Ascending aorta (tissue), 2 donors: ENCODE measurements at places on chromosomes 3 and 15. TPM values are rescaled to one million over a fixed set of nuclear protein-coding genes. Genes with fewer than 3 reads are reported as not detected.

The LRRIQ4 gene
- total RNA-seq, result not detected

DNA sequence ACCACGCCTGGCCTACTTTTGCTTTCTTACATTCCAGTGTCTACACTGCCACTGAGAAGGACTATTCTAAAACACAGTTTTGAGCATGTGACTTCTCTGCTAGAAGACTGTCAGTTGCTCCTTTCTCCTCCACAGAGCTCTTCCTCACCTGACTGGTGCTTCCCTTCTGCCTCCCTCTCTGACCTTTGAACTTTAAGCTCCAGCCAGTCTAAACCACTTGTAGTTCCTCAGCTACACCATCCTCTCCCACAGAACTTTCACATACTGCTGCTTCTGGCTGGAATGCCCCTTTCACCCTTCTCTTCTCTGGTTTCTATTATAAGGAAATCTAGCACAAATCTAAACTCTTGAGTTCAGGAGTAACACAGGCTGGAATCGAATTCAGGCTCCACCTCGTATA lies 9.1 kb downstream of the NCEH1 start:
- no peak overlapping the region for H3K4me3 ChIP-seq
- H3K27ac ChIP-seq, result no peak overlapping the region
- H3K4me1 ChIP-seq, result no peaks in the 10 kb centered on the region

The C3orf49 gene
- not detected for total RNA-seq

The AQP9 gene
- total RNA-seq, result 0.43 TPM

The OSBPL10 gene
- total RNA-seq, result 169 TPM

GRCh38 chr3:5181469-5182141 lies 5.9 kb upstream of the EDEM1 start:
- no peaks in the 10 kb centered on the region for H3K4me1 ChIP-seq
- no peaks in the 10 kb centered on the region for H3K27me3 ChIP-seq
- H3K36me3 ChIP-seq, result peaks cover 16% of the 10 kb centered on the region

The ADPGK gene
- total RNA-seq, result 24.8 TPM

DNA sequence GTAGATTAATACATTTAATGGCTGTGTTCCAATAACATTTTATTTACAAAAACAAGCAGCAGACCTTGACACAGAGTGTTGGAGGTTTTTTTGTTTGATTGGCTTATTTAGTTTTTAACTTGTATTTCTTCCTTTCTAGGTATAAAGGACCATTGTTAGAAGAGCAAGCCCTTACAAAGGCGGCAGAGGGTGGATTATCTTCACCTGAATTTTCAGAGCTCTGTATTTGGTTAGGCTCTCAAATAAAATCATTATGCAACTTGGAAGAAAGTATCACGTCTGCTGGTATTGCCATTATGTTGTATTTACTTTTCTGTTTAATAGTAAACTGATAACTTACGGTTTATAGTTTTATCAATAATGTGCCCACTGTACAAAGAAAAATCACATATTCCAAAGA lies 10.0 kb downstream of the FAM98B start:
- no peaks in the 10 kb centered on the region for H3K4me1 ChIP-seq
- H3K36me3 ChIP-seq, result no peaks in the 10 kb centered on the region

DNA sequence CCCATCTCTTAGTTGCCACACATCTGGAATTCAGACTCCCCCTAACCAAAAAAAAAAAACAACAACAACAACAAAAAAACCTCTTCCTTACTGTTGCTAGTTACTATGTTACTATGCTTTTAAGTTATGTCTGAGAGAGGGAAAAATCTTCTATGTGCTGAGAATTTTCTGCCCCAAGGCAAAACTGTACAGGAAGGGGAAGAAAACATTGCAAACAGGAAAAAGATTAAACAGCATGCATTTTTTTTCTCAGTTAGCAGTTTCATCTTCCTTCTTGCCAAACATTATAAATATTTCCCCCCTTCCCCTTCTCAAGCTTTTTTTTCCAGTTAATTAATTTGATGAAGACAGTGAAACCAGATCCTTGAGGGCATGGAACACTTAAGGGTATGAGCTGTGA lies 1.1 kb upstream of the CD200R1 start:
- H3K27ac ChIP-seq, result no peak overlapping the region
- no peak for DNase-seq
- no peaks in the 10 kb centered on the region for H3K4me1 ChIP-seq

The CLDN18 gene
- total RNA-seq, result 0.11 TPM

The SLCO2A1 gene
- total RNA-seq, result 111 TPM

The AMT gene
- total RNA-seq, result not detected

The FANCD2OS gene
- total RNA-seq, result not detected

- peaks cover 5% of the 10 kb centered on the region for H3K4me1 ChIP-seq
- H3K27me3 ChIP-seq, result no peaks in the 10 kb centered on the region
- H3K36me3 ChIP-seq, result no peaks in the 10 kb centered on the region
- DNase-seq, result no peak
Measured at GRCh38 chr3:41684797-41685735, 276.8 kb downstream of the ULK4 start.

- H3K4me1 ChIP-seq, result peaks cover 5% of the 10 kb centered on the region
- no peak for DNase-seq
Measured at GRCh38 chr15:41560572-41560874, 1.5 kb downstream of the TYRO3 start.

The SH2D7 gene
- total RNA-seq, result not detected

DNA sequence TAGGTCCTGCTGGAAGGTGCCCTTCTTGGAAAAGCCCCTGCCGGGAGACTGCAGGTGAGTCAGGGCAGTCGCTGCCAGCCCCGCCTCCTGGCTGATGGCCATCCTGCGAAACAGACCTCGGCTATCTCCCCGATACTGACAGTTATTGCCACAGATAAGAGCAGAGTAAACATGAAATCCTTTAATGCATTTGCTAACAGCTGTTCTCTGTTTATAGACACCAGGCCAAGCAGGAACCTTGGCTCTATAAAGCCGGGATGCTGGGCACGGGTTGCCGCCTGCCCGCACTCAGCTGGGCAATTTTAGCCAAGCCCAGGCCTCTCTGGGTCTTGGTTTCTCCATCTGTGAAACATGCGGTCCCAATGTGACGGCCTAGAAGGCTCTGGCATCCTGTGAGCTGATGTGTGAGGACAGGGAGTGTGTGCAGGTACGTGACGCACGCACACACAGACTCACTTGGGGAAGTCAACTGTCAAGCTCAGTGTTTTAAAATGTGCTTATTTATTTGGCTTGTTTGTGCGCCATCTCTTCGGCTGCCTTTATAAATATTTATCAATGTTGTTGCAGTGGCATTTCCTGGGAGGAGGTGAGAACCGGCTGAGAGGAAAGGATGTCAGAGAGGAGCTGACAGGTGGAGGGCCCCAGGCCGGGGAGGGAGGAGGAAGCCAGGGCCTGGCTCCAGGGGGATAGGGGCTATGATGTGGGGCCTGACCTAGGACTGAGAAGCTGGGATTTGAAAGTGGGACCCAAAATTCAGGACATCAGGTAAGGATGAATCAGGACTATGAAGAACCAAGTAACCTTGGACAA lies 50.8 kb upstream of the PRR23E start:
- H3K27me3 ChIP-seq, result no peaks in the 10 kb centered on the region
- peak; percentile 43 for DNase-seq
- no peak overlapping the region for H3K27ac ChIP-seq

GRCh38 chr3:178768072-178768864 lies 232.0 kb downstream of the KCNMB2 start:
- H3K4me1 ChIP-seq, result no peaks in the 10 kb centered on the region
- H3K27me3 ChIP-seq, result no peaks in the 10 kb centered on the region
- no peaks in the 10 kb centered on the region for H3K36me3 ChIP-seq
- no peak overlapping the region for H3K4me3 ChIP-seq
- H3K27ac ChIP-seq, result no peak overlapping the region

The ZKSCAN7 gene
- not detected for total RNA-seq

- DNase-seq, result no peak
- H3K36me3 ChIP-seq, result no peaks in the 10 kb centered on the region
- H3K27me3 ChIP-seq, result no peaks in the 10 kb centered on the region
- H3K4me3 ChIP-seq, result no peak overlapping the region
- H3K27ac ChIP-seq, result no peak overlapping the region
Measured at GRCh38 chr3:9638155-9638554, 11.2 kb upstream of the MTMR14 start.

The SEMA3G gene
- total RNA-seq, result 163 TPM

GRCh38 chr3:30605005-30605404 lies 1.4 kb upstream of the TGFBR2 start:
- DNase-seq, result no peak
- H3K4me1 ChIP-seq, result peaks cover 11% of the 10 kb centered on the region
- peak overlapping the region; percentile 1 for H3K27ac ChIP-seq

GRCh38 chr15:101143321-101143720 lies 108.5 kb downstream of the CHSY1 start:
- no peaks in the 10 kb centered on the region for H3K36me3 ChIP-seq
- H3K4me3 ChIP-seq, result no peak overlapping the region
- H3K27me3 ChIP-seq, result no peaks in the 10 kb centered on the region
- no peaks in the 10 kb centered on the region for H3K4me1 ChIP-seq
- H3K27ac ChIP-seq, result no peak overlapping the region
- DNase-seq, result no peak

The GAP43 gene
- 0.21 TPM for total RNA-seq

GRCh38 chr3:69748503-69748902 lies 9.2 kb downstream of the MITF start:
- H3K4me3 ChIP-seq, result no peak overlapping the region
- H3K27me3 ChIP-seq, result no peaks in the 10 kb centered on the region
- no peak overlapping the region for H3K27ac ChIP-seq
- no peaks in the 10 kb centered on the region for H3K36me3 ChIP-seq

DNA sequence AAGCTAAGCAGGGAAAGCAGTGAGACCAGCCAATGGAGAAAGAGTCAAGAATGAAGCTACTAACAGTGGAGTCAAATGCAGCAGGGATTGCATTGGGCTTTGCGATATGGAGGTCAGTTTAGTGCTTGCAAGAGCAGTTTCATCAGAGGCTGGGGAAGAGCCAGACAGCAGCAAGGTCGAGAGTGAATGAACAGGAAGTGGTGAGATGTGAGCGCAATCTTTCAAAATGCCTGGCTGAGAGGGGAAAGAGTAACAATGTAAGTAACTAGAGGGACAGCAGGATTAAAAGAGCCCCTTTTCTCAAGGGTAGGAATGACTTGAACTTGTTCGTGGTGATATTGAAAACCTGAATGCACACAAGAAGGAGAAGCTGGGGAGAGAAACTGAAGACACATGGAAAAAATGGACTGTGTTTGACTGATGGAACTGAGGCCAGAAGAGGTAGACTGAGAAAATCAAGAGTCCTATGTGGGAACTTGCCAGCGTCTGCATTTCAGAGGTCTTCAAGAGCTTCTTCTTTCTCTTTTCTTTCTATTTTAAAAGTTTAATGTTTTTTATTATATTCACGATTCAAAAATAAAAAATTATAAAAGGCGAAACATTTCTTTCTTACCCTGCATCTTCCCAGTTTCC lies 30.6 kb upstream of the GPR160 start:
- H3K4me3 ChIP-seq, result no peak overlapping the region
- no peak overlapping the region for H3K27ac ChIP-seq
- no peaks in the 10 kb centered on the region for H3K27me3 ChIP-seq
- H3K36me3 ChIP-seq, result no peaks in the 10 kb centered on the region
- H3K4me1 ChIP-seq, result no peaks in the 10 kb centered on the region

DNA sequence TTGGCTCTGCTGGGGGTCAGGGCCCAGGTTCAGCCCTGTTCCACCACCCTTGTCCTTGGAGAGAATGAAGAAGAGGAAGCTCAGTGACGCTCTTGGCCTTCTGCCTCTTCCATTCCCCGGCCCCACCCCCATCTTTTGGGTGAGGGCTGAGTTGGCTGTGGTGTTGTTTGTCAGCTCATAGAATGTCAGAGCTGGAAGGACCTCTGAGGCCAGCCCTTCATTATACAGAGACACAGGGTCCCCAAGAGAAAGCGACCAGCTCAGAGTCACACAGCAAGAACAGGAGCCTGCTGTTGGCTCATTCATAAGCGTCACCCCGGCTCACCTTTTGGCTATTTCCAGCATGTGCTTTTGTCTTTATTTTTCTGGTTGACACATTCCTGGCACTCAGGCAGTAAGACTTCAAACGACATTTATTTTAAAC lies 68.2 kb downstream of the AAGAB start:
- peaks cover 9% of the 10 kb centered on the region for H3K36me3 ChIP-seq
- DNase-seq, result no peak
- peaks cover 43% of the 10 kb centered on the region for H3K4me1 ChIP-seq
- H3K27me3 ChIP-seq, result no peaks in the 10 kb centered on the region
- peak overlapping the region; percentile 92 for H3K27ac ChIP-seq

The SNTN gene
- not detected for total RNA-seq

The COL8A1 gene
- 459 TPM for total RNA-seq

- H3K4me3 ChIP-seq, result no peak overlapping the region
- no peak for DNase-seq
- no peaks in the 10 kb centered on the region for H3K4me1 ChIP-seq
Measured at GRCh38 chr3:13707456-13707855, 158.5 kb downstream of the FBLN2 start.

DNA sequence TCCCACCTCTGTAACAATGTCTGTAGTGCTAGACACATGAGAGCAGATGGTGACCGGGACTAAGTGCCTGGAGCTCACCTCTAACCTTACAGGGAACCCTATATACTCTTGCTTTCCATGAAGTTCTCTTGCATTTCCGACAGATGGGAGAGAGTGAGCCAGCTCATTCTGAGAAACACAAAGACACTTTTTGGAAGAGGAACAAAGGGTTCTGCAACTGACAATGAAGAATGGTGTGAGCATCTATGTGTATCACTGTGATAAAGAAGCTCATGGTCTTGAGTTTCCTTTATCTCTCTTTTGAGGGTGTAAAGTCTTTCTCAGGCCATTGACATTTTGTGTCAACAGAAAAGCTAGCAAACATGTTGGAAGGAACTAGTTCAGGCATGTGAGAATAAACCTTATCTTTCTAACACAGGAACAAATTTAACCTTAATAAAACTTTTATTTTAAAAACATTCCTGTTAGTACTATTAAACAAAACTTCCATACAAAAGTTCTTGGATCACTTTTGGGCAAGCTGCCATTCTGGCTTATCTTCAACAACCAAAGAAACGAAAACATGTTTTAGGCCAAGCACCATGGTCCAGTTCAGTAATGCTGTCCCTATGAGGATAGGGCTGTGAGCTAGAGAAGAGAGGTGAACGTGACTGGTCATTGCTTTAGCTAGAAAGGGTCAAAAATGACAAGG lies 142.7 kb downstream of the THRB start:
- H3K27me3 ChIP-seq, result no peaks in the 10 kb centered on the region
- H3K36me3 ChIP-seq, result no peaks in the 10 kb centered on the region
- peak overlapping the region; percentile 89 for H3K27ac ChIP-seq
- peak; percentile 88 for DNase-seq
- no peak overlapping the region for H3K4me3 ChIP-seq
